ENCODE measurements at places on chromosomes 2 and 18. TPM values are rescaled to one million over a fixed set of nuclear protein-coding genes. Genes with fewer than 3 reads are reported as not detected.

Gene DAPL1
- total RNA-seq: not detected

Gene LYPD1
- total RNA-seq: 7.1 TPM

DNA sequence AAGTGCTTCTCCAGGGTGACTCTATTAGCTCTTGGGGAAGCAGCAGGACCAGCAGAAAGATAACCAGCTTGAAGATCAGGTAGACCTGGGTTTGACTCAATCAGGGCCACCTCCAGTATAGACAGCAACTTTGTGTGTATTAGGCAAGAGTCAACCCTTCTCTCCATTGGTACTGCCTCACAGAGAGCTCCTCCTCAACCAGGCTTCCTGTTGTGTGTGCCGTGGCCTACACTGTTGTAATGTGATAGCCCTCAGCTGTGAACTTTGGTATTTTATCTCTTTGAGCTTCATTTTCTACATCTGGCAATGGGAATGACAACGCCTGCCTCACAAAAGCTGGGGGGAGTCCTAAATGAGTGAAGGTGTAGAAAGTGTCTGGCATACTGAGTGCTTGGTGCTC is 17.0 kb upstream of the MAP3K20 start:
- DNase-seq: no peak

- no peak for DNase-seq
These were observed 5.1 kb upstream of the TWSG1 start for GRCh38 chr18:9329471-9329870.

- DNase-seq: no peak
These were observed 92.9 kb upstream of the CSRNP3 start for GRCh38 chr2:165376571-165376975.

DNA sequence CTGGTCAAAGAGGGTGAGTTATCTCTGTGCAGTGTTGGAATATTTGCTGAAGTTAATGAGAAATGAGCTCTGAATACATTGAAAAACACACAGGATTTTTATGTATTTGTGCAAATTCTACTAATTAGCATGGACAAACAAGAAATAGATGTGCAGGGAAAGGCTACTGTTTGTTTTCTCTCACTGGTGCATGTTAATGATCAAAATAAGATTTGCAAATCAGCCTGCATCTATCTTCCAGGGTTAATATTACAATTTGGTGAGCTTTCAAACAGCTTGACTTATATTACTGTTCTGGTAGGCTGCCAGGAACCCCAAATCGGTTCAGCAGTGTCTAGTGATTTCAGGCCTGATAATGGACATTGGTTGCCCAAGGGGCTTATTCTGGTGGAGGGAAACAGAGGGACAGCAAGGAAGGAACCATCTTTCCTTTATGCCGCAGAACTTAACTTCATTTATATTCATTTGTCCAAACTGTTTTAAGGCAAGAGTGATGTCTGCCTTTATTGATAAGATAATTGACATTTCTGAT is 93.8 kb upstream of the REG3A start:
- DNase-seq: no peak

DNA sequence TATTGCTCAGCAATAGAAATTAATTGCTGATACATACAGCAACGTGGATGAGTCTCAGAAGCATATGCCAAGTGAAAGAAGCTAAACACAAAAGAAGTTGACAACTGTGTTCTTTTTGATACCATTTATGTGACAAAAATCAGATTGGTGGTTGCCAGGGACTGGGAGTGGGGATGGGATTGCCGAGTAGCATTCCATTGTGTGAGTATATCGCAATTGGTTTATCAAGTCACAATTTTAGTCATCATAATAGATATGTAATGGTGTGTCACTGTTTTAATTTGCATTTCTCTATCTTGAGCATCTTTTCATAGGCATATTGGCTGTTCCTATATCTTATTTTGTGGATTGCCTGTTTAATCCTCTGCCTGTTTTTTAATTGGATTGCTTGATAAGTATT is 20.9 kb downstream of the STRADB start:
- no peak for DNase-seq
